Umbilical cord (tissue), 2 donors: ENCODE measurements at places on chromosomes 16 and 17.

GRCh38 chr16:14148016-14148415, 76.9 kb downstream of the MRTFB start:
- DNase-seq, result no peak

DNA sequence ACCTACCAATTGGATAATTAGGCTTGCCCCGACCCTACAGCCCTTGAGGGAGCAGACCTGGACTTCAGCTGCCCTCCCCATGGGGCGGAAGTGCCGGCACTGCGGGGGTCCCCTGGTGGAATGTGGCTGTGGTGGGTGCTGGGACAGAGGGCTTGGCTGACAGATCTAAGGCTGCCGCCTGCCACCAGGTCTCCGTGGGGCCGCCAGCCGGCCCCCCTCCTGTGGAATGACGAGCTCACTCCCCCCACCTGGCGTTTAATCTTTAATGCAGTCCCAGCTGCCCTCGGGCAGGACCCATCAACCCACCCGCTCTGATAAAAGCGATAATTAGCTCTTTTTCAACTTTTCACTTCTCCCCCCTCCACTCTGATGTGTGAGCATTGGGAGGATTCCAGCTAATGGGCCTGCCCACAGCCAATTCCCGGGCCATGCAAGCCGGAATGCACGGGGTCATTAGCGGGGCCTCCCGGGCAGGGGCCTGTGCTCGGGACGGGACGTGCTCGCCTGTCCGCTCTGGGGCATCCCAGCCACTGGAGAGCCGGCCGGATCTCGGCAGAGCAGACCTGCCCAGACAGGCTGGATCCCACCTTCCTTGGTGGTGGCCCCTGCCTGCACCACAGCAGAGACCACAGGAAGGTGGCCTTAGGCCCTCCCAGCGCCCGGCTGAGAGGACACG, 28.3 kb upstream of the GOSR2 start:
- no peak for DNase-seq

DNA sequence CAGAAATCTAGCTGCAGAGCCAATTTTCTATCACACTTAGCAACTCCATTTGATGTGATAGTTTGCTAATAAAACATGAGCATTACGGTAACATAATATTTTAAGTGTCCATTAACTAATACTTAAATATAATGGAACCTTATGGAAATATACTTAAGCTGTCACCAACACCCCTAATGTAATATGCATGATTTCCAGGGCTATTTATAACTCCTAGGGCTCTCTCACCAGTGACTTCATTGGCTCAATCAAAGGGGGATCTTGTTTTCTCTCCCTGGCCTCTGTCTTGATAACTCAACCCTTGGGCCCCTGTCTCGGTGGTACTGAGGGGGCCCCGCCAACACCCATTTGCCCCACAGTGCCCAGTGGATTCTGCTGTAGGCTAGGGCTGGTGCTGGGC, 170.4 kb downstream of the SALL1 start:
- DNase-seq, result no peak

- no peak for DNase-seq
Observed at GRCh38 chr16:11112723-11113348, 143.2 kb downstream of the SOCS1 start.

DNA sequence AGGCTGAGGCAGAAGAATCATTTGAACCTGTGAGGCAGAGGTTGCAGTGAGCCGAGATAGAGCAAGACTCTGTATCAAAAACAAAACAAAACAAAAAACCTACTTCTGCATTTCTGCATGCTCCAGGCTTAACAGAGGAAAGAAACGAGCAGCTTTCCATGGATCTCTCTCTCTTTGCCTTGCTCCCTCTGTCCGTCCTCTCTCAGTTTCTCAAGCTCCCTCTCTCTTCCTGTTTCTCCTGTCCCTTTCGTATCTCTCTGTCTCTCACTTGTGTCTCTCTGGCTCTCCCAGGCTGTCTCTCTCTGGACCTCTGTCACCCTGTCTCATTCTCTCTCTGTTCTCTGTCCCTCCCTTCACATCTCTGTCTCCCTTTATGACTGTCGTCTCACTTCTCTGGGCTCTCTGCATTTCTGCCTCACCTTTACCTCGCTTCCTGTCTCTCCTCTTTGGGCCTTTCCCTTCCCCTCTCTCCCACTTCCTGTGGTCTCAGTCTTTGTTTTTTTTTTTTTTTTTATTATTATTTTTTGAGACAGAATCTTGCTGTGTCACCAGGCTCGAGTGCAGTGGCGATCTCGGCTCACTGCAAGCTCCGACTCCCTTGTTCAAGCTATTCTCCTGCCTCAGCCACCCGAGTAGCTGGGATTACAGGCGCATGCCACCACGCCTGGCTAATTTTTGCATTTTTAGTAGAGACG, 4.1 kb upstream of the PITPNA start:
- no peak for DNase-seq

- no peak for DNase-seq
Observed at GRCh38 chr16:87948119-87948545, 3.1 kb upstream of the BANP start.

DNA sequence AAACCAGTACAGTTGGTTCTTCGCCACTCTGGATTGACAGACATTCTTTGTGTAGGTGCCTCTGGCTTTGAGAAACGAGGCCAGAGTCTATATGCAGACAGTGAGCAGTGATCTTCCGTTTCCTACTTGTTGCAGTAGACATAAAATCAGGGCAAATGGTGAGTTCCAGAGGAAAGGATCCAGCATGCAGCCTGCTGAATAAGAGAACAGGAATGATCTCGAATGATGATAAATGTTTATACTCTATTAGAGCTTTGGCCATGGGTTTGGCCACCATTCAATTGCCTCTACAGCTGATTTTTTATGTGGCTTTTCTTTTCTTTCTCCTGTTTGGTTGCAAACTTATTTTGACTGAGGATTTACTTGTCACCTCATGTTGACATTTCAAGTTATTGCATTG, 286.7 kb downstream of the IRX3 start:
- no peak for DNase-seq
